ENCODE measurements at places on chromosomes 6 and 20.

GRCh38 chr6:32973144-32974015 lies 5.0 kb downstream of the BRD2 start:
- DNase-seq, result peak; percentile 39

DNA sequence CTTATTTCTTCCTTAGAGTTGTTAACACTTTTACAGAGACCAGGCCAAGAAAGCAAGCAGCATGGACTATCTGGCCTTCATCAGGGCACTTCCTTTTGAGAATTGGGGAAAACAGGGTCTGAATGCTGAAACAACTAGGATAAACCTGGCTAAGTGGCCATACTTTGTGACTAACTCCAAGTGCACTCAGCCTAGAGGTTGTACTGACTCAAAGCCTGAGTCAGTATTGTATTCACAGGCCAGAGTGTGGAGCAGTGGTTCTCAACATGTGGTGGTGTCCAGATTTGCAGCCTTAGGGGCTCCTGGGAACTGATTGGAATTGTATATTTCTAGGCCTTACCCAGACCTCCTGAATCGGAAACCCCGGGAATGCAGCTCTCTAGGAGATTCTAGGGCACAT lies 20.1 kb downstream of the SEC23B start:
- DNase-seq, result no peak

DNA sequence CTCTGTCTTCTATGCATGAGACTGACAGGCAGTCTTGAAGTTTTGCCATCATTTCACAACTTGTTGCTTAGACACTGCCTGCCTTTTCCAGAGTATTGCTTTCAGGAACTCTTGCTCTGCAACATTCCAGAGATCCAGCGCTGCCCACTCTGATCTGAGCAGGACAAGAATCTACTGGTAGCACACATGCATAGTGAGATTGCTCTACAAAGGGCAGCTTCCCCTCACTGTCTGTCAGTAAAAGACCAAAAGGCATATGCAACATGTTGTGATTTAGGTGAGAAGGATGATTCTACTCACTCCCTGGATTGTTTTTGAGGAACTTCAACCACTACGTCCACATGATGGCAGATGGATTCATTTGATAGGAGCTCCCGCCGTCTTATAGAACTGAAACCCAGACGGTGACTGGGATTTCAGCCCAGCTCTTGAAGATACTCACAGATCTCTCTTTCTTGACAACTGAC lies 259.1 kb downstream of the ARID1B start:
- DNase-seq, result no peak

DNA sequence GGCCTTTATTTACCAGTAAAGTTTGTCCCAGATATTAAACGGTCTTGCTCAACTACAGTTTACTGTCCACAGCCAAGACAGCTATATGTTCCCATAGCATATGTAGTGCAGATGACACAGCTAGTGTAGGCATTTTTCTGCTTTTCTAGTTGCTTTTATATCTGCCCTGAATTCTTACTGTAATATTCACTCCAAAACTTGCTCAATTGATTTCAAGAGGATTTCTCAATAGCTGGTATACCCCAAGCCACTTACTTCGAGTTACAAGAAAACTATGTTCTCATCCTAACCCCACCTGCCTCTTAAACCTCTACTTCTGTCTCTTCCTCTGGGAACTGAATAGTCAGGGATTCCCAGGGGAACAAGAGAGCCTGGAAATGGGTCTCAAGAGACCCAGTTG lies 18.9 kb upstream of the ROS1 start:
- DNase-seq, result no peak

- DNase-seq, result no peak
Observed at GRCh38 chr20:16479666-16480065, 93.6 kb downstream of the KIF16B start.

GRCh38 chr6:116666869-116667268 lies 1.7 kb downstream of the ZUP1 start:
- DNase-seq, result no peak

GRCh38 chr6:94733066-94733465 lies 844.3 kb upstream of the MANEA start:
- no peak for DNase-seq

- no peak for DNase-seq
Observed at GRCh38 chr6:157728183-157728881, 94.7 kb upstream of the SNX9 start.

DNA sequence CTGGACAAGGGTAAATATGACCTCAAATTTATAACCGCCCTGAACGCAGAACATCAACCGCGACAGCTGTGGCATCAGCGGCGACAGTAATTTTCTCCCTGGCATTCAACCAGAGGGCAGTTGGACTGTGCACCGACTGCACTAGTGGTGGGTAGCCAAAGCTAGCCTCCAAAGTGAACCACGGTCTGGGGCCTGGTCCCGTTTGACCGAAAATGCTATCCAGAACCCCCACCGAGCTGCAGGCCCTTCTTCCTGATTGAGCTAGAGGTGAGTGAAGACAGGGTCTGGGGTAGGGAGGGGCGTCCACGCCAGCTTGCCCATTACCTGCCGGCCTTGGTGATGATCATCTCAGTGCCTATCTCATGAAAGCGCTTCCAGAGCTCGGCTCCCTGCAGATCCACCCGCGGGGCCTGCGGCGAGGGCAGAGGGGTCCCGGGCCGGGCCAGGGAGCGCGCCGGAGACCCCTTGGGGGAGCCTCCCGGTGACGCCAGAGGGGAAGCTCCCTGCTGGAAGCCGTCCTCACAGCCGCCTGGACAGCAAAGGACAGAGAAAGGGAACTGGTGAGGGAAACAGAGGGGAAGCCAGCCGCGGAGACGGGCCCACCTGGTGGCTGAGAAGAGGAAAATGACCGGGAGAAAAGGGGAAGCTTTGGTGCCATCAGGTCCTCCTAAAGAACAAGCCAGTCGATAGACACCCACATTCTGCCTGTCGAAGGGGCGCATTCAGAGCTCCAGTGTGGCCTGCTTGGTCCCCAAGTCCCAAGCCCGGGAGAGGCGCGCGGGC lies 2.0 kb downstream of the TBX18 start:
- no peak for DNase-seq
